Stimulated activated CD4-positive, alpha-beta T cell treated with anti-CD3 and anti-CD28 coated beads, Interleukin-15, amount 100 ng/mL, for 24 hours (primary cell): ENCODE measurements at places on chromosomes 6 and 20.

DNA sequence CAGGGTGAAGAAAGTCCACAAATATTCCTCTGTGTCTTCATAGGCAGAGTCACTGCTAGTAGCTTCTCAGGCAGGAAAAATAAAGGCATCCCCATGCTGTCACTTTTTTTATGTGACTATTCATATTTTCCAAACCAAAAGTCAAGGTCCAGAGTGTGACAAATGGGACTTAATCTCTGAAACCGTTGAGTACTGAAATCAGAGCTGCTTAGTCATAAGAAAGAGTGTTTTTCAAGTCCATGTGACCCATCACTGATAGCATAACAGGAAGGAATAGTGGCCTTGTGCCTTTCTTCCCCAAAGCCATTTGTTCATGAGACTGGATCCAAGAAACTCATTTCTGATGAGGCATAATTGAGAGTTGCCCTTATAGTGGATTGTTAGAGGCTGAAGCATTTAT lies 210.3 kb upstream of the TSHZ2 start:
- no peak for DNase-seq

- DNase-seq = no peak
Observed at GRCh38 chr6:28357036-28357435, 7.3 kb downstream of the ZKSCAN3 start.

DNA sequence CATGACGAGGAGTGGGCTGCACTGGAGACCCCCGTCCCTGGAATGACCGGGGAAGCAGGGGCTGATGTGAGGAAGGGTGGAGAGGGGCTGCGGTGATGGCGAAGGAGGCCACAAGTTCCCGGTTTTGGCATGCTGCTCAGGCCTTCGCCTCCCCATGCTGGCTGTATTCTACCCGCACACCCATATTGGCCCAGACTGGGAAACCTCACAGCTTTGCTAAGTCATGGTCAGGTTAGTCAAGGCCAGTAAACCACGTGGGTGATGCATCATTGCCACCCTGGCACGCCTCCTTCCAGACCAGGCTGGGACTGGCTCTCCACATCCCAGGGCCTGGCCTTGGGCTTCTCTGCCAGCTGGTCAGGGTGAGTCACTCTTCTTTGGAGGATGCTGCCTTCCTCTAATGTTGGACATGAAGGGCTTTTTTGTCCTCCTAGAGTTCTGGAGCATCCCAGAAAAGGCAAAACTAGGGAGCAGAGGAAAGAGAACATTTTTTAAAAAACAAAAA lies 53.8 kb downstream of the PCNA start:
- no peak for DNase-seq

GRCh38 chr6:582370-582769 lies 74.5 kb downstream of the HUS1B start:
- DNase-seq = no peak

DNA sequence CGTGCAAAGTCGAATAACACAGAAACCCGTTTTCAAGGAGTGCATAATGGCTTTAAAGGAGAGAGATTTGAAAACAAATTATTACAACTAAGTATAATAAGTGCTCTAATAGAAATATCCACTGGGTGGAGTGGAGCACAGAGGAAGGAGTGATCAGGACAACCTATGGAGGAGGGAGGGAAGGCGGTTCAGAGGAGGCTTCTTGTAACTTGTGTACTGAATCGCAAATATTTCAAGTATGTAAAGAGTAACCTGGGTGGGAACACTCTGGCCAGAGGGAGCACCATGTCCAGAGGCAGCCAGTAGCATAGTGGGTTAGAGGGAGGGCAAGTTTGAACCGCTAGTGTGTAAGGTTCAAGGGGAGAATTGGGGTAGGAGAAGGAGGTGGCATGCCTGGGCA lies 21.6 kb upstream of the TNFAIP3 start:
- no peak for DNase-seq

- no peak for DNase-seq
Observed at GRCh38 chr6:165439928-165440554, 130.6 kb upstream of the C6orf118 start.

- no peak for DNase-seq
Observed at GRCh38 chr6:168134560-168135201, 55.7 kb upstream of the FRMD1 start.

DNA sequence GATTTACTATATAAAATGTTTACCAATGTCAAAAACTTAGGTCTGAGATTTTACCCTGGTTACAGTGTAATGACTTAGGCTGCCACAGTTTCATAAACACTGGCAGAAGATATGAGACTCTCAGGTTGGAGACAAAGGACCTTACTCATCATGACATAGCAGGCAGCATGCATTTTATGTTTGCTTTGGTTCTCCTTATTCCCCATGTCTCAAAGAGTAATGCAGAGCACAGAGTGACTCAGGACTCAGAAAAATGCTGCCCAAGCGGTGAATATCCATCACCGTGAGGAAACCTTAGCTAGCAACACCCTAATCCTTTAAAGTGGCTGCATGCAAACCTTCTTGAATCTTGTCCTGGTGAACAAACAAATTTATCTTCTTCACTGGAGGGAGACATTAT lies 112.1 kb upstream of the EYS start:
- no peak for DNase-seq

- DNase-seq = no peak
Observed at GRCh38 chr6:83038246-83038645, 27.4 kb downstream of the UBE3D start.

GRCh38 chr6:8014947-8015346 lies 49.2 kb downstream of the BLOC1S5 start:
- DNase-seq = no peak

- DNase-seq = no peak
Observed at GRCh38 chr6:38459291-38459690, 180.4 kb downstream of the BTBD9 start.

DNA sequence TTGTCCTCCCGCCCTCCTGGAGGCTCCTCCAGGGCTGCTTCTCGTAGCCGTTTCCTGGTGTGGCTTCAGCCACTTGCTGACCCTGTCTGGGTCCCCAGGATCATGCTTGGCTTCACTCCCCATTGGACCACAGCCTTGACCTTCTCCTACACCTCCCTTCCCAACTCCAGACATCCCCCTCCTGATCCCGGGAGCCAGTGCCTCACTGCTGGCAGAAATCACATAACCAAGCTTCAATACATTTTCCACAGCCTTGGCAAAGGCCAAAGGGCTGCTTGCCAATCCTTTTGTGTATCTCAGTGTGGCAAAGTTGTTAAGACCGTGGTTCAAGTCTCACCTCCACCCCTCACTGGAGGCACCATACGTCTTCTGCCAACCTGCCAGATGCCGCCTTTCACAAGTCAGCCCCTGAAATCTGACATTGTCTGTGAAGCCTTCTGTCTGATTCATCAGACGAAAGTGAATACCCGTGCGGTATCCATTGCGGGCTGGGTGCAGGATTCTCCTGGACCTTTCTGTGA lies 60.1 kb downstream of the PHACTR3 start:
- DNase-seq = no peak

DNA sequence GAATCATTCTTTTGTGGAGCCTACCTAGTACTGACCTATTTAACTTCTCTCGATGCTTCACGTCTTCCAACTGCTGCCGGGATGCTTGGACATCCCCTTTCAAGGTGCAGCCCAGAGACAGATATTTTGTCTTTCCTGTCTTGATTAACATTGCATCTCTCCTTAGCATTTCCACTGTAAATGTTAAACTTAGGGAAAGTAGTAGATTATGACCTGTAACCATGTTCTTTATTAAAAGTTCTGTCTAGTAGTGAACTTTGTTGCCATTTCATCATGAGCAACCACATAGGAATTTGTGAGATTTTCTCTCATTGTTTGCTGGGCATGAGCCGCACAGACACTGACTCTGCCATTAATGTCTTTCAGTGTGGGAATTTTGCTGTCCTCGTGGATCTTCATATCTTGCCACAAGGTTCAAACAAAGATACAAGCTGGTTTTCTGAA lies 117.9 kb downstream of the JAG1 start:
- no peak for DNase-seq

GRCh38 chr6:34656378-34657036 lies 40.1 kb downstream of the ILRUN start:
- peak; percentile 44 for DNase-seq

DNA sequence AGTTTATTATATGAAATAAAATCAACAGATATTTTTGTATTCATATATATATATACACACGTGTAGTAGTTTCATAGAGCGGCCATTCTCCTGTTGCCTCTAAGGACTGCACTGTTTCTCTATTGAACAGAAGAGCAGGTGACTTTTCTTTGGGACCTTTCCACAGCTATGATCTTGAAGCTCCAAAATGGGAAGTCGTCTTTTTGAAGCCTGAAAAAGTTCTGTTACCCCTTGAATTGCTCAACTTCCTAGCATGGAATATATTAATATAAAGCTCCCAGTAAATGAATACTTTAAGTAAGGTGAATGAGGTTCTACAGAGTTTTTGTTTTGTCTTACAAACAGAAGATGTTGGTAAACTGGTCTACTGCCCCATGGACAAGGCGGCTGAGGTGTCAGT lies 42.2 kb upstream of the ADTRP start:
- no peak for DNase-seq

DNA sequence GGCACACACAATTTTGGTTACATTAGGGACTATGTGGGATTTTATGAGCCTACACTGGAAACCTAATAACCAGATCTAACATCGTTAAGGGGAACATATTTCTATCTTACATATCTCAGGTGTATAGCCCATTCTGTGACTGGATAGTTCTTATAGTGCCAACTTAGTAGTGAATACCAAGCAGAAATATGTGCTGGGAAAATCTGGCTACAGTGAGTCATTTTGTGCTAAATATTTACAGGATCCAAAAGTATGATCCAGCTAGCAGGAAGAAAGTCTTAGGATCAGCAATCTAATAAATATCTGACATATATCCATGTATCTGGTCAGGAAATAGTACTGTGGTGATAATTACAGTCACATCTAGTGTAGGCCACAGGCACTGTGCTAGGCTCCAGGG lies 94.6 kb upstream of the INSM1 start:
- DNase-seq = no peak

DNA sequence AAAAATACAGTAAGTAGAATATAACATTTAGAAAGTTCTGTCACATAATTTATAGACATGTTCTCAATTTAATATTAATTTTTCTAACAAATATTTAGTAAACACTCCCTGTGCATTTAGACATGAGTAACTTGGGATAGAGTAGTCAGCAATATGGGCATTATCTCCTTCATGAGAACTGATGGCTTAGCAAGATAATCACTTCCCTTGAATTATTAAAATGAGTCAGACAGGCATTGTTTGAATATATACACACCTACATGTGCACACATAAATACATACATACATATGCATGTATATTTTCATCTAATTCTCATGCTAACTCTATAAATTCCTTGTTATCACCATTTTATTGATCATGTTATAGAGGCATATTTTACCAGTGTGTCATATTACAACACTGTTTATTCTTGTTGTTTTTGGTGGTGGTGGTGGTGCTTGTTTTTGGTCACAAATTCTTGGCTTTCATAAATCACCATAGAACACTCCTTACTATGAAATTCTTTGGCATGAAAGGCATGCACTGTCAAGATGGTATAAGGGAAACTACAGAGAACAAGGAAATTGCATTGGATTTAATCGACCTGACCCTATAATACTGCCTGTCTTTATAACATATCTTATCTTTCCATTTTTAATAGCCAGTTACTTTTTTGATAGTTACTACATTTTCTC lies 434.5 kb upstream of the MANEA start:
- no peak for DNase-seq

DNA sequence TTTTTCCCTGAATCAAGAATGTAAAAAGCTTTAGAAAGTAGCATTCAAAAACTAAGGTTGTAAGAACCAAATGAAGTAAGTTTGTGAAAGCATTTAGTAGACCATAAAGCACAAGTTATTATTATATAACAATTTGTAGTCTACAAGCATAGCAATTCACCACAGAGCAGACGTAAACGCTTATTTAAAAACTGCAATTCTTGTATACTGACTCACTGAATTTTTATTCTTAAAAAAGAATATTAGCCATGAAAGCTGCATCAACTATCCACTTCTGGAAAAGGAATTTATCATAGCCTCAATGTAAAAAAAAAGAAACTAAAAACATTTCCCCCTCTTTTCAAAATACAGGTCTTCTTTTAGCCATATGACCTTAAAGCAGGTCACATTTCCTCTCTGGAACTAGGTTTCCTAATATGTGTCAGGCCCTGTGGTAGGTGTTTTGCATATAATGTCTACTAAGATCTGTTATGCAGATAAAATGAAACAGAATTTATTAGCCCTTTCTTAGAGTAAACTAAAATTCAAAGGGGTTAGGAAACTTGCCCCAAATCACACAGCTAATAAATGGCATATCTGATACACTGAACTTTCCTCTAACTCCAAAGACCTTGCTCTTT lies 2.1 kb downstream of the MAP3K7 start:
- DNase-seq = no peak

DNA sequence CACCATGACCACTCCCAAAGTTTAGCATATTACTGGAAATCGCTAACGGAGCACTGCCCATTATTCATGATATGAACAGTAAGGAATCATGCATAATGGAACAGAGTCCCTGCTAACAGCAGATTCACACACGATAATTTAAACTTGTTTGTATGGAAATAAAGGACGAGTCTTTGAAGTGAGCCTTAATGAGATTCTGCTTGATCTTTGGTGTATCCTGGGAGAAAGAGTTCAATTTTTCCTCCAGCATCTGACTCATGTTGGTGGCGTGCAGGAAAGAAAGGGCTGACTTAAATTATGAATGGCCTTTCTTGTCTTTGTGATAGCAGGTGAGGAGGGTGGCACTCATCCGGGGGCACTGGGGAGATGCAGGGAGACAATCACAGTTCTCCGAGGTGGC lies 194.6 kb downstream of the ZNF217 start:
- no peak for DNase-seq

- no peak for DNase-seq
Observed at GRCh38 chr6:26273673-26274588, 91.1 kb upstream of the BTN3A2 start.

GRCh38 chr20:36504295-36504694 lies 37.0 kb upstream of the MYL9 start:
- DNase-seq = no peak

- no peak for DNase-seq
Observed at GRCh38 chr6:71053475-71053874, 96.6 kb upstream of the B3GAT2 start.

- DNase-seq = peak; percentile 46
Observed at GRCh38 chr20:35523298-35523888, 6.1 kb downstream of the C20orf173 start.
